ENCODE measurements at places on chromosomes 12 and 14. TPM values are rescaled to one million over a fixed set of nuclear protein-coding genes. Genes with fewer than 3 reads are reported as not detected.

The RPGRIP1 gene
- not detected for total RNA-seq

The TXNDC16 gene
- 3.3 TPM for total RNA-seq

The ANAPC7 gene
- 56.6 TPM for total RNA-seq

The CLEC2A gene
- not detected for total RNA-seq

The CLEC4D gene
- total RNA-seq = not detected

The SLIRP gene
- 234 TPM for total RNA-seq

The MDGA2 gene
- not detected for total RNA-seq

The PLEKHG3 gene
- 5.2 TPM for total RNA-seq

The GALNT9 gene
- total RNA-seq = 0.36 TPM

The C3AR1 gene
- 0.28 TPM for total RNA-seq

The KLRC4 gene
- total RNA-seq = not detected

The CMA1 gene
- total RNA-seq = not detected

The SERPINA1 gene
- total RNA-seq = not detected

The TBX3 gene
- 3.2 TPM for total RNA-seq

The SRGAP1 gene
- 2.0 TPM for total RNA-seq

The P3H3 gene
- total RNA-seq = 81.5 TPM

The TSPAN19 gene
- not detected for total RNA-seq

The AMN gene
- 0.19 TPM for total RNA-seq

The LIN7A gene
- total RNA-seq = 0.18 TPM

The EFS gene
- total RNA-seq = not detected

The GNB3 gene
- 1.5 TPM for total RNA-seq

The LRR1 gene
- 16.8 TPM for total RNA-seq

The SDS gene
- total RNA-seq = not detected

The KRT74 gene
- not detected for total RNA-seq

The PRB2 gene
- not detected for total RNA-seq

The ARL1 gene
- 54.8 TPM for total RNA-seq

All from endothelial cell of coronary artery (primary cell).